IPS DF 6.9 (cell line): ENCODE measurements at places on chromosomes 12 and 14.

DNA sequence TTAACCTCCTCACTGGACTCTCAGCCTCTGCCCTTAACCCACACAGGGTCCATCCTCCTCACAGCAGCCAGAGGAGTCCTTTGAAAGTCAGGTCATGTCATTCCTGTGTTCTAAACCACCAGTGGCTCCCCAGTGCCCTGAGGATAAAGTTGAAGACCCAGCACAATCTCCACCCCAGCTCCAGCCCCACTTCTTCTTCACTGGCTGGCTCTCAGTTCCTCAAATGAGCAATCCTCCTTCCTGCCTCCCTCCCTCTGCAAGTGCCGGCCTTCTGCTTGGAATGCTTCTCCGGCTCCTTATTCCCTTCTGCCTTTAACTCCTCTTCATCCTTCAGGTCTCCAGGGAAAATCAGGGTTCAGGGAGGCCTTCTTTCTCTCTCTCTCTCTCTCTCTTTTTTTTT lies 32.0 kb upstream of the SPPL3 start:
- no peak for DNase-seq
- no peak overlapping the region for H3K4me3 ChIP-seq
- H3K4me1 ChIP-seq, result no peaks in the 10 kb centered on the region
- H3K36me3 ChIP-seq, result no peaks in the 10 kb centered on the region
- no peaks in the 10 kb centered on the region for H3K27me3 ChIP-seq
- no peak overlapping the region for H3K27ac ChIP-seq

DNA sequence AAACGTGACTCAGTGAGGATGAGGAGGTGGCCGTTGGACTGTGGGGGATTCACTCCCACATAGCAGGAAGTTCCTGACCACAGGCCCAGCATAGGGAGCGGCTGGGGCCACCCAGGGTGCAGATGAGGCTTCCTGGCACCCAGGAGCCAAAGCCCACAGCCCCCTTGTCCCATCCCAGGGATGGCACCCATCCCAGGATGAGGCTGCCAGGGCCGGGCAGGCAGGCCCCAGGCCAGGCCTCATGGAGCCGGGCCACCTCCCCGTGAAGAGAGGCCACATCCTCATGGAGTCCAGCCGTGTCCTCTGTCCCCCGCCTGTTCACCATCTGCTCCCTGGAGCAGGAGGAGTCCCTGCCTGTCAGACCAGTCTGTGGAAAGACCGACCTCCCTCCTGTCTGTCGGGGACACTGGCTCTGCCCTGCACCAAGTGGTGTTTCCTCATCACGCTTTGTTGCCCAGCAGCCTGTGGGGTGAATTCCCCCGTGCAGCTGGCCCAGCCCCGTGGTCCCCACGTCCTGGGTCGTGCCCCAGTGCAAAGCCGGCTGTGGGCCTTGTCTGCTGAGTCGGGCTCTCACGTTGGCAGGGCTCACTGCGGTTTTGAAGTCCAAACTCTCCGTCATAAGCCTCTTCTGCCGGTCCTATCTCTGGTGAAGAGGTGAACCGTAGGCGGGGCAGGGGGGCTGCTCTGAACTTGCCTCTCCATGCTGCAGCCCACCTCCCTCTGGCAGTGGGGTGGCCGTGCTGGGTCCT lies 24.5 kb downstream of the MMP17 start:
- no peaks in the 10 kb centered on the region for H3K4me1 ChIP-seq
- DNase-seq, result no peak
- H3K4me3 ChIP-seq, result no peak overlapping the region
- H3K27me3 ChIP-seq, result no peaks in the 10 kb centered on the region

DNA sequence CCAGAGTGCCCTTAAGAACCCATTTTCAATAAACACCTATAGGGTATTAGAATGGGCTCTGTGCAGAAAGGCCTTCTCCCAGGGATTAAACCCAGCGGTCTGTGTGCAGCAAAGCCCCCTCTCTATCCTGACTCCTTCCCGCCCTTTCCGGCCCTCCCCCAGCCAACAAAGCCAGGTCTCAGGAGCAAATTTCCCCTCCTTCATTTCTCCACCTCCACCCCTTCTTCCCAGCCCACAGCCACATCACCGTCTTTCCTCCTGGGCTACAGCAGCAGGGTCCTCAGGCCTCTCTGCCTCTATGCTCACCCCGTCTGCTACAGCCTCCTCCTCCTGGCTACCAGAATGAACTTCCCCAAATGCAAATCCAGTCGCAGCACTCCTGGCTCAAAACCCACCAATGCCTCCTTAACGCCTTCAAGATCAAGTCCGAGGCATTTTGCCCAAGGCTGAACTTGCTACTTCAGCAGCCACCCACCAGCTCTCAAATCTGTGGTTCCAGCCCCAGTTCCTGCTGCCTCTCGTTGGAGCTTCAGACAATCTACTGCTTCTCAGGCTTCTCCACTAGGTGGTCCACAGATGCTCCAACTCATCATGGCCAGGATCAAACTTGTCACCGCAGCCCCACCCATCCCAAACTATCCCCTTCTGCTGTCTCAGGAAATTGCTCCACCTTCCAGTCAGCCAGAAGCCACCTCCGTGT lies 134.8 kb downstream of the BCL11B start:
- H3K27ac ChIP-seq, result no peak overlapping the region
- H3K27me3 ChIP-seq, result no peaks in the 10 kb centered on the region
- DNase-seq, result no peak
- H3K4me3 ChIP-seq, result no peak overlapping the region

- no peaks in the 10 kb centered on the region for H3K27me3 ChIP-seq
- no peak for DNase-seq
- H3K4me1 ChIP-seq, result peaks cover 1% of the 10 kb centered on the region; the same call in 1 of the 2 replicates
- no peaks in the 10 kb centered on the region for H3K36me3 ChIP-seq
- H3K27ac ChIP-seq, result no peak overlapping the region
- no peak overlapping the region for H3K4me3 ChIP-seq
Observed at GRCh38 chr12:95224202-95225170, 6.9 kb downstream of the VEZT start.

DNA sequence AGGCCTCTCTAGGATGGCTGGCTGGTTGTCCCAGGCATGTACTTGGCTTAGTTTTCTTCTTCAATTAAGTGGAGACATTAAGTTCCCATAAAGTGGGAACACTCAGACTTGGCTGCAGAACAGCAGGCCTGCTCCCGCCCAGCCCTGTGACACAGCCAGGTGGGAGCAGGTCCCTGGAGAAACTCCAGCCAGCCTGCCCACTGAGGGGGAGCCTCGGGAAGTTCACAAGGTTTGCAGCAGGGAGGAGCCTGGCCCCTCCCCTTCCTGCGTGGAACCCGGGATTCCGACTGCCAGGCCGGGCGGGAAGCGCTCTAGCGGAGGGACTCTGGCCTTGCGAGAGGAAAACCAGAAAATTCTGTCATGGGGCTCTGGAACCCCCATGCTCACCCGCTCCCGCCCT lies 98.3 kb upstream of the EVL start:
- no peaks in the 10 kb centered on the region; the same call in 1 of the 2 replicates for H3K4me1 ChIP-seq
- H3K27ac ChIP-seq, result no peak overlapping the region
- H3K36me3 ChIP-seq, result no peaks in the 10 kb centered on the region
- no peak overlapping the region for H3K4me3 ChIP-seq

GRCh38 chr12:54388237-54389133 lies 4.0 kb upstream of the ZNF385A start:
- H3K4me1 ChIP-seq, result peaks cover 21% of the 10 kb centered on the region
- H3K27me3 ChIP-seq, result peaks cover 1% of the 10 kb centered on the region; the same call in 1 of the 2 replicates
- no peak overlapping the region for H3K4me3 ChIP-seq
- no peak for DNase-seq
- no peak overlapping the region for H3K27ac ChIP-seq

- no peak overlapping the region for H3K27ac ChIP-seq
- H3K36me3 ChIP-seq, result peaks cover 30% of the 10 kb centered on the region
- H3K4me3 ChIP-seq, result no peak overlapping the region
- DNase-seq, result no peak
Observed at GRCh38 chr12:120169946-120170345, 24.6 kb downstream of the GCN1 start.
